CD4-positive, alpha-beta memory T cell (primary cell): ENCODE measurements at places on chromosomes 16 and 17. TPM values are rescaled to one million over a fixed set of nuclear protein-coding genes. Genes with fewer than 3 reads are reported as not detected.

The MPG gene
- total RNA-seq = 30.7 TPM

DNA sequence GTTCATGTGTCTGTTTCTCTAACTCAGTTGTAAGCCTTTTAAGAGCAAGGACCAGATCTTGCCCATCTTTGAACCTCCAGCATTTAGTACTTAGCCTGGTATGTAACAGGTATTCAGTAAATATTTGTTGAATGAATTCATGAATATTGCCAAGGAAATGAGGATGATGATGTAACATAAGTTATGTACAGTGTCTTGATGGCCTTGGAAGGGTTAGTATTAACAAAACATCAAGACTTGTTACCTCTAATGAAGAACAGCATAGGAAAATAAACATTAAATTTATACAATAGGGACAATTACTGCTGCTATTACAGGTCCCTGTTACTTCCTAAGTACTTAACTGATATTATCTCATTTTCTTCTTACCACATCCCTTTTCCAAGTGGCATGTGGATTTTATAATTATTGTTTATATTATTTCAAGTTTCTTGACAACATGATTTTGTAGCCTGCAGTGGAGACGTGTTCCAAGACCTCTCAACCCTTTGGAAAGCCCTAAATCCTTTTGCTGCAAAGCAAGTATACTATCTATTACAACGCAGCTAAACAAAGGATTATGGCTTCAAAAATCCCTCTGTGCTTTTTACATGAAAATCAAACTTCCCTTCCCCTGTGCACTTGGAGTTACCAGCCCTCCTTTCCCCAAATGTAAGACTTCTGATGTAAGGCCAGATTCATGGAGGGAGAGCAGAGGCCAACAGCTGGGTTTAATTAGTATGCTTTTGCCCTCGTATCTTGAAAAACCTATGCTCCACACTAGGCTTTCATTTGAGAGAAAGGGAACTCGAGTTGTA lies 77.4 kb upstream of the SMIM36 start:
- no peak for DNase-seq

The TBC1D3I gene
- total RNA-seq = 0.91 TPM

DNA sequence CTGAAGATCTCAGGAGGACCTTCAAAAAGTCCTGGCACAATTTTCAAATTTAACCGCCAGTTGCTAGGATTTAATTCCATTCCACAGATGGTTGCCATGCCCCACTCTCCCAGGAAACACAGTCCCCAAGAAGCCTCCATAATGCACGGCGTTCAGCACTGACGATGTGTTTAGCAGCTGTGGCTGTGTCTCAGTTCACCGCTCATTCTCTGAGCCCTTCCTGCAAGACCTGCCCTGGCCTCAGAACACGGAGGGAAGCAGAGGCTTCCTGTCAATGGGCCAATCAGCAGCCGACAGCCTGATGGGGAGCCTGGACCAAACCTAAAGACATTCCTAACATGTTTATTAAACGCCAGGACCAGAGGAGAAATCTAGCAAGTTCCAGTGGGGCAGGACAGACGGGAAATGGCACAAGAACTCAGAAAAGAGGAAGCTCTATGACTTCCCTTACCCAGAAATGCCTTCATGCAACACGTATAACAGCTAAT lies 4.9 kb downstream of the MYLK3 start:
- no peak for DNase-seq

DNA sequence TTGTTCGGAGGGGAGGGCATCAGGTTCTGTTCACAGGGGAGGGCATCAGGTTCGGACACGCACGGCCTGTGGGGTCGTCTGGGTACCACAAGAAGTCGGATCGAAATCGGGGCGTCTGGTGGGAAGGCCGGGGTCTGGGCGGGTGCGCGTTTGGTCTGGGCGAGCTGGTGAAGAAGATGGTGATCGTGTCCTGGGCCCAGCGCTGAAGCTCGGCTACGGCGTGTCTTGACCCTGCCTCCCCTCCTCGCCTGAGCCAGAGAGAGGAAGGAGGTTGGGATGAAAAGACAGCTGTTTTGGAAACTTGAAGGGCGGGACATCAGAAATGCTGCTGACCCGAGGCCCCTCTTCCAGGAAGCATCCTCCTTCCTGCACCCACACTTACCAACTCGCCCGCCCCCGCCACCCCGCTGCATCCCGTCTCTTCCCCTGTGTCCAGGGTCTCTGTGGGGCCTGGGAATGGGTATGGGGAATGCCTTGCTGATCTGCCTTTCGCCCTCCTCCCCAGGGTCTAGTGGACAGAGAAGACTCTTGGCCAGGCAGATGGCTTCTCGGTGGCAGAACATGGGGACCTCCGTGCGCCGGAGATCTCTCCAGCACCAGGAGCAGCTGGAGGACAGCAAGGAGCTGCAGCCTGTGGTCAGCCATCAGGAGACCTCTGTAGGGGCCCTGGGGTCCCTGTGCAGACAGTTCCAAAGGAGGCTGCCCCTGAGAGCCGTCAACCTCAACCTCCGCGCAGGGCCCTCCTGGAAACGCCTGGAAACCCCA lies 498 bp downstream of the PIMREG start:
- no peak for DNase-seq

DNA sequence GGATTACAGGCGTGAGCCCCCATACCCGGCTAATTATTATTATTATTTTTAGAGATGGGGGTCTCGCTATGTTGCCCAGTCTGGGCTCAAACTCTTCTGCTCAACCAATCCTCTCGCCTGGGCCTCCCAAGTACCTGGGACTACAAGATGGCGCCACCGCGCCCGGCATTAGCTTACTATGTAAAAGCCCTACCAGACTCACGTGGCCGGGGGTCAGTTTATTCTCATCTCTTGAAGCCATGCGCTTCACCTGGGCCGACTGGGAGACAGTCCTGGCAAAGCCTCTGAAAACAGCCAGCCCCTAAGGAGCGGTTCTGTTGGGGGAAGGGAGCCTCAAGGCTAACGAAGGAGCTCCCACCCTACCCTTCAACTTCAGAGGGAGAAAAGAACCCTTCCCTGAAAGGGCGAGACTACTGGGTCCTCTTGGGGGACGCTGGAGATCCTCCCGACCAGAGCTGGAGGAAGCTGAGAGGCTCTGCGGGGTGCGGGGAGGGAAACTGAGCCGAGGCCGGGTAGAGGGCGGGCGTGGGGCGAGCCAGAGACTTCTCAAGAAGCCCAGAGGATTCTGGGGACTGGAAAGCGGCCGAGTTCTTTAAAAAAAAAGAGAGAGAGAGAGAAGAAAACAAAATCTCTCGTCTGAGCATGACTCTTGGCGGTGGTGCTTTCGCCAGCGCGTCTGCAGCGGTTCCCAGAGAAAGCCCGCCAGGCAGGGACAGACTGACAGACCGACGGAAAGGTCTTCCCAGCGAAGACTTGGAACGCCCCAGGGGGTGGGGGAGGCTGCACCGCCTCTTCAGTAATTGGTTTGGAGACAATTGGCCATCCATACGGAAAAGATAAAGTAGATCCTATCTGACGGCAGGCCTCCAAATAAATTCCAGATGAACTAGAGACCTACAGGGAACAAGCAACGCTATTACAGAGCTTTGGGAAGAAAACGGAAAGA lies 5.6 kb upstream of the TUBG2 start:
- DNase-seq = no peak

DNA sequence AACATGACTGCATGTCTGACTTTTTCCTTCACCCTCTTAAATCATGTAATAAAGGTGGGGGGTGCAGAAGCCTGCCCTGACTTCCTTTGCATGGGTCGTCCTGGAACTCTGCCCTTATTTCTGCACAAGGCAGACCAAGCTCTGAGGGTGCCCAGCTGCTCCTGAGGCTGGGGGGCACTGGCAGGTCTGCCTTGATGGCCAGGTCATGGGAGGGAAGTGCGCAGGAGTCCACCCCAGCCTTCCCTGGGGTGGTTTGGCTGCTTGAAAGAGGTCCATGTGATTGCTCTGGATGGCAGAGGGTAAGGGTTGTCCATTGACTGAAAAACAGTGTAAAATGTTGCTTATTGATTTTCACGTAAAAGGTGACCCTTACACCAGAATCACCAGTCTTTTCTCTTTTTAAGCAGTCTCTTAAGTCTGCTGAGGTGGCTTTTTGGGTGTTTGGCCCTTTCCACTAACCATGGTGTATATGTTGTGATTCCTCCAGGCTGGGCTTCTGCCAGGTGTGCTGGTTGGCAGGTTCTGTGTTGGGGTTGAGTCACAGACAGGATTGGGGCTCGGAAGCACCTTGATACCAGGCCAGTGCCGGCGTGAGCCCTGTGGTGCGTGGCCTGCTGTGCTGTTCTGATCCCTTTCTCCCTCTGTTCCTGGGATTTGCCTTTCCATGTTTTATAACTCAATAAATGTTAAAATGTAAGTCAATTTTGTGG lies 19.4 kb downstream of the DHX38 start:
- DNase-seq = no peak

DNA sequence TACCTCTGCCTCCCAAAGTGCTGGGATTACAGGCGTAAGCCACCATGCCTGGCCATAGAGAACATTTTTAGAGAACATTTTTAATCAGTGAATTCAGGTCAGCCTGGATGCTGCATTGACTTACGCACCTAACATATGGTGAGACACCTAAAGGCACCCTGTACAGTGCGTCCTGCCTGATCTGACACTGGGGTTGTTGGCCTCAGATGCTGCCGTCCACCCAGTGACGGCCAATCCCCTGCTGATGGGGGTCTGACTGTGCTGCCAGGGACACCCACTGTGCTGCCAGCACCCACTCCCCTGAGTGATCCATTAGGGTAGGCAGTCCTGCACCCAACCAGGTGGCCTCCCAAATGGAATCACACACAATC lies 38.5 kb downstream of the WNT3 start:
- no peak for DNase-seq

DNA sequence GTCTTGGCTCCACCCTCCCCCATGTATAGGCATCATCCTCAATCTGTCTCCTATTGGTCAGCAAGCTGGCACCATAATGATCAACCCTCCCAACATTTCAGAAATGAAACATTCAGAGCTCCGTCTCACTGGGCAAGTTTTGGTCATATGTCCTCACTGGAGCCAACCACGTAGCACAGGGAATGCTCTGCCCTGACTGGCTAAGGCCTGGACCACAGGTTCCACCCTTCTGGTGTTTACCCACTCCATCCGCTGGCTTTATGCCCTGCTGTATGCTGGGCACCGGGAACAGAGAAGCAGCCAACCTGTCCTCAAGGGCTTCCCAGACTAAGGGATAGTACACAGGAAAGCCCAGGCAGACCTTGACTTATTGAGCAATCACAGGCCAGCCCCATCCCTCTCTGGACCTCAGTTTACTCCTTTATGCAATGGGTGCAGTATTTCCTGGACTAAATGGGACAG lies 20.5 kb downstream of the MYO15A start:
- no peak for DNase-seq
